ENCODE measurements at places on chromosomes 5 and 9.

GRCh38 chr9:137531099-137531765, 19.0 kb downstream of the PNPLA7 start:
- no peak for DNase-seq

- DNase-seq, result no peak
Measured at GRCh38 chr9:76709020-76709419, 55.2 kb upstream of the PCA3 start.

DNA sequence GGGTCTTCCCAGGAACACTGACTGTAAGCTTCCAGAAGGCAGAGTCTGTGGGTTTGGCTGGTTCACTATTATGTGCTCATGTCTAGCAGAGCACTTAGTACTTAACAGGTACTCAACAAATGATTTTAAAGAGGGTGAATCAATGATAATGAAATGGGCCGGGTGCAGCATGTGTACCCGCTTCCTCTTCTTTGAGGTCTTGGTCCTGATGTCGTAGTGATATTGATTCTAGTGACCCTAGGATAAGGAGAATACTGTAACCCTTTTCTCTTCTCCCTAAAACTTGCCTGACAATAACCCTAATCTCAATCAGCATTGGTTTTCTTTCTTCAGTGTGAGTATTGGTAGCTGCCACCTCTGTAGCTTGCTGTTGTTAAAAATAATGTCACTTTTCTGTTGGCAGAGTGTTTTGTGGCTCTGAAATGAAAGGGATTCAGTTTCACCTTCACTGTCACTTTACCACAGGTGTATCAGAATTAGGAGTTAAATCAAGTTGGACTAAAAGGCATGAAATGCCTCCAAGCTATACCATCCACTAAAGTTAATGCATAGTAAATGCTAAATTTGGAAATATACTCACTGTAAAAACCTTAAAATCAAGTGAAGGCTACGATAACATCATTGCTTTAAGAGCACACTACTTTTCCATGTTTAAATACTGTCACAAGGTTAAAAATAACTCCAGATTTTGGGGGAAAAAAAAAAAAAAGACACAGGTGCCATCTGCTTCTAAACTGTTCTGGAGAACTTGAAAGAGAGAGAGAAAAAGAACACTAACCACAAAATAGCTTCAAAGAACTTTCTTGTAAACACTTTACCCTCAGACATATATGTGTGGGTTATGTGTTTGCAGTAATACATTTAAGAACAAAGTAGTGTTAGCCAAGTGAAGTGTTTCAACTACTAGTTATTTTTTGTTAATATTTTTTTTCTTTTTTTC, 6.0 kb downstream of the CAMK4 start:
- DNase-seq, result no peak

GRCh38 chr5:75632321-75632720, 21.1 kb downstream of the ANKDD1B start:
- no peak for DNase-seq

- DNase-seq, result no peak
Measured at GRCh38 chr9:104798209-104798995, 34.5 kb downstream of the NIPSNAP3B start.

- DNase-seq, result peak; percentile 27
Measured at GRCh38 chr9:126965541-126966428, 51.2 kb downstream of the RALGPS1 start.

- no peak for DNase-seq
Measured at GRCh38 chr5:53211799-53212198, 102.2 kb upstream of the MOCS2 start.

GRCh38 chr5:82614706-82615105, 336.6 kb upstream of the RPS23 start:
- DNase-seq, result no peak

- DNase-seq, result no peak
Measured at GRCh38 chr9:88685966-88686365, 151.0 kb downstream of the NXNL2 start.

DNA sequence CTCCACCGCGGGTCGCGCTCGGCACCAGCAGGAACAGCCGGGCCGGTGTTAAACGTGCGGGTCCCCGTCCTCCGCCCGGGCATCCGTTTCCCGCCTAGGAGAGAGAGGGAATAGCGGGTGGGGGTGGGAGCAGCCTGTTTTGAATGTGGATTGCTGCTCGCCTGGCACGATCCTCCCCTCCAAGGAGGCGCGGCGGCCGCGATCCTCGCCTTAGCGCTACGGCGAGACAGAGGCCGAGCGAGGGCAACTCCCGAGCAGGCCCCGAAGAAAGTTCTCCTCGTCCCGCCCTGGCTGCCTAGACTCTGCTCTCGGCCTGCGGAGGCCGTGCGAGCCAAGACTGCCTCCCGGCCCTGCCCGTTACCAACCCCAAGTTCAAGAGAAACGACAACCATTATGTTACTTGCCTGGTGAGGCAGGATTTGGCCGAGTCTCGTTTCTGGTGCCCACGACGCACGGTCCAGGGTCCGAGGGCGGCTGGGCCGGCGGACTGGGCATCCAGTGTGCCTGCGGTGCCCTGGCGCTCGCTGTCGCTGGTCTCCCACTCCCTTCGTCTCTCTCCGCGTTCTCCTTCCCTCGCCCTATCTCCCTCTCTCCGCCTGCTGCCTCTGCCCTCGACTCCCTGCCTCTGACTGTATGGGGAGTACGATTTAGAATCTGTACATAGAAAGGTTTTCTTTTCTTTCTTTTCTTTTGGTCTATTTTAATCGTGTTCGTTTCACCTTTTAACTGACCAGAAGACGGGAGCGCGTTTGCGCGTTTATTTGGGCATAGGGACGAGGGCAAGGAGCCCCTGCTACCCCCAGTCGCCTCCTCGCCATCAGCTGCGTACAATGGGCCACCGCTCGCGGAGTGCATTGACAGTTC, 724 bp downstream of the NR2F1-AS1 start:
- no peak for DNase-seq

DNA sequence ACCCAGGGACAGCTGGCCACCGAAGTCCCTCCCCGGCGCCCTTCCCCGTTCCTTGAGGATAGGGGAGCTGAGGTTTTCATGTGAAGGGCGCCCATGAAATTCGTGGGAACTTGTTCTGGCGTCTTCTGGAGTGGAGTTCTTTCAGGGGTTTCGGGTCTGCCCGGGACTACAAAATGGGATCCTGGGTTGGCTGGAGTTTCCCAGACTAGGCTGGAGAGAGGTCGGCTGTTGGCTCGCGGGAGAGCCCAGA, 3.6 kb upstream of the RGMB start:
- DNase-seq, result no peak

- DNase-seq, result no peak
Measured at GRCh38 chr5:62477801-62478200, 65.2 kb downstream of the IPO11 start.

DNA sequence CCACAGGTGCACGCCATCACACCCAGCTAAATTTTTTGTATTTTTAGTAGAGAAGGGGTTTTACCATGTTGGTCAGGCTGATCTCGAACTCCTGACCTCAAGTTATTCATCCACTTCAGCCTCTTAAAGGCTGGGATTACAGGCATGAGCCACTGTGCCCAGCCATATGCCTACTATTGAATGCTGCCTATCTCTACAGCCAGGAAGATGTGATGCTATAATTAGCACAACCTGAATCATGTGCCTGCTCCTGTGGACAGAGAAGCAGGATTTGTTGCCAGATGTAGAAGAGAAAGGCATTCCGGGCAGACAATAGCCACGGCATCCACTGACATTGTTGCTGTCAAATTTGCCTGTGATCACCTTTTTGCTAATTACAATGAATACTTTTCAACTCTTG, 24.4 kb upstream of the MLLT3 start:
- DNase-seq, result no peak

- DNase-seq, result no peak
Measured at GRCh38 chr9:125887172-125887571, 140.0 kb downstream of the PBX3 start.

DNA sequence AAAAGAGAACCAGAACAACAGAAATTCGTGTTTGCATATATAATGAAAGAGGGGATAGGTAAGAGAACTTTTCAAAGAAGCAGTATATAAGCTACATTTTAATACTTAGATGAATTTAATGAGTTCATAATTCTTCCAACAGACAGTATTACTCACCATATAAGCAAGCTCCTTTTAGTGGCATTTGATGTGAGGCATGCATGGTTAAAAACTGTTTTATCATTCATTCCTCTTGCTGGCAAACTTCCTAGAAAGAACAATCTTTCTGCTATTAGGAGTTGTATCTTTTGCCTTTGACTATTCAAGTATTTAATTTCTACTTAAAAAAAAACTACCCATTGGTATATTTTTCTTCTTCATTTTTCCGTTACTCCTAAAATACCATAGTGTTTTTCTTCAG, 65.7 kb upstream of the EIF4EBP3 start:
- DNase-seq, result no peak

DNA sequence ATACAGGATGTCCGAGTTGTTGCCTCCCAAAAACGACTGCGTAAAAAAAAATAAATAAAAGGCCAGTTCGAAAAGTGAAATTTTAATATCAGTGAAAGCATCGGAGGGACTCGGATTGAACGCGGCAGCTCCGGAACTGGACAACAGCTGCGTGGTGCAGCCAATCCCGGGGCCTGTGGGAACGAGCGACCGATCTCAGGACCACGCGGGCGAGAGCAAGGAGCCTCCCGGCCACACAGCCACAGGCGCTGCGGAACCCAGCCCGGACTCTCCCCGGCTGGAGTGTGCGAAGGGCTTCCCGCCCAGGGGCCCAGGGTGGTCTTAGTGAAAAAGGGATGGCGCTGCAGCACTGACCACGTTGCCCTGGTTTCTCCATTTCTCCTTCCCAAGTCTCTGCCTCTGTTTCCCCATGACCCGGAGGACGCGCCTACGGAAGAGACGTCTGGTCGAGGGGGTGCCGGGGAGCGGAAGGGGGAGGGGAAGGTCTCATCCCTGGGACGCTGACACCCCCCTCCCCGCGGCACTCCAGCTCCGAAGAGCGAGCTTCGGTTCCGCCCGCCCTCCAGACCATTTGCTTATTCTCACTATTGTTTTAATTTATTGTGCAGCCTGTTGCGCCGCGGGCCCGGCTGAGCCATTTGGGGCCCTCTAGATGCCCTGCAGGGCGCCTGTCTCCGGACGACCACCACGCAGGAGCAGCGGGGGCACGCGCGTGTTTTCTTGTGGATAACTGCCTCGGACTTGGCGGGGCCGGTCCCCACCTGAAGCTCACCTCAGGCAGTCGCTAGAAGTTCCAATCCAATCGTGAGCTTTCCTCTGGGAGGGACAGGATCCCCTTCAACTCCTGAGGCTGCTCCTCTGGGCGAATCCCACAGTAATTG, 303.0 kb downstream of the PARP8 start:
- no peak for DNase-seq

DNA sequence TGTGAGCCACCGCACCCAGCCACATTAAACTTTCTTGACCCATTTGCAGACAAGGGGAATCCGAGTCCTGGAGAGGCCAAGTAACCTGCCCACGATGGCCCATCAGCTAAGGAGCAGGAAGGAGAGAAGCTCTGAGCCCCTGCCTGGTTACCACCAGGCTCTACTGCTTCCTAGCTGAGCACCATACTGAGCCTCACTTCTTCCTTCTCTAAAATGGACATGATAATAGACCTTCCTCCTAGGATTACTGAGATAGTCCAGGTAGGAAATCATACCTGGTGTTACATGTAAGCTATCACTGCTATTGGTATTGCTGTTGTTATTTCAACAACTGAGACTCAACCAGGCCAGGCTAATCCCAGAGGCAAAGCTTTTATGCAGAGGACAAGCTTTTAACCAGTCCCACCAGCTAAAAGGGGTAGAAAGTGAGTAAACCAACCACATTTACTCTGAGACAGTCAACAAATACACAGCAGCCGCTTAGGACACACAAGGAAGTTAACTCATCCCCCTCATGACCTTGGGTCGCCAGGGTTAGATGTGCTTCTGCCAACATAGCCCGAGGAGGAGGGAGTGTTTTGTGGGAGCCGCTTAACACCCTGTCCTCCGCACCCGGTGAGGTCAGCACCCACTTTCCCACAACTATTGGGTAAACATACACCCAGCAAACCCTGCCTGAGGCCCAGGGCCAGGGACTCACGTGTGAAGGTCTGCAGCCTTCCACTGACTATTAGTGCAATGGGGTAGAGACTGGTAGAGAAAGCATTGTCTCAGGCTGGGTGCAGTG, 20.6 kb upstream of the PTGES start:
- no peak for DNase-seq

GRCh38 chr5:168123631-168124528, 167.6 kb upstream of the WWC1 start:
- DNase-seq, result no peak

DNA sequence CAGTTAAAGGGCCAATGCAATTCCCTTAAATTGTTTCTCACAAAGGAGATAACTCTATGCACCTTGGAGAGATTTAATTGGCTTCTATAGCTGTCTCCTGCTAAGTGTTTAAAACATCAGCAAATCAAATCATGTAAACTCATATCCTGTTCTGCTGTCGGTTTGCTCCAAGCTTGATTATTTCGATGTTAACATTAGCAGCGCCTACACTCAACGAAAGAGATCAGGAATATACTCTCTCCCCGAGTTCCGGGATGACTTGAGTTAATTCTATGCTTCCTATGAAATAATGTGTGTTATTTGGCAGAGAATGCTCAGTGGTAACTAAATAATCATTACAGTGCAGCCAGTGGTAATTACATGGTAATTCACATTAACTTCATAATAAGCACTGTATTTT, 338.6 kb downstream of the EBF1 start:
- no peak for DNase-seq

- DNase-seq, result peak; percentile 53
Measured at GRCh38 chr5:134524272-134524825, 1.1 kb upstream of the JADE2 start.

DNA sequence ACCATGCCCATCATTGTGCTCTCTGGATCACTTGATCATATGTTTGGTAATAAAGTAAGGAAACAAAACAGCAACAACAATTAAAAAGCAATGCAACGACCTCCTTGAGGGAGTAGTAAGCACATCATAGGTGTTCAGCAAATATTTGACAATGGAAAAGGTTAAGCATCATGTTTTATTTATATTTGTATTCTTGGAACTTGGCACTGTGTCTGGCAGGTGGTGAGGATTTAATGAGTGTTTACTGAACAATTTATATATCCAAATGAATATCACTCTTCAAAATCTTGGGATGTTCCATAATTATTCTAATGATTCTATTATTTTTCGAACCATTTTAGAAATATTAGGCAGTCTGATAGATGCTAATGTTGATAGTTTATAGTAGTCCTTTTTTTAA, 6.2 kb downstream of the PIP5K1B start:
- no peak for DNase-seq

GRCh38 chr5:63085561-63085960, 506.9 kb downstream of the LRRC70 start:
- DNase-seq, result no peak

- no peak for DNase-seq
Measured at GRCh38 chr5:153237671-153238332, 252.7 kb upstream of the GRIA1 start.

Measured in stimulated activated CD4-positive, alpha-beta T cell treated with anti-CD3 and anti-CD28 coated beads, Interleukin-4, amount 100 ng/mL, for 48 hours (primary cell).